ENCODE measurements at places on chromosomes 6 and 20.

- no peak for DNase-seq
Observed at GRCh38 chr6:168122011-168122410, 43.0 kb upstream of the FRMD1 start.

DNA sequence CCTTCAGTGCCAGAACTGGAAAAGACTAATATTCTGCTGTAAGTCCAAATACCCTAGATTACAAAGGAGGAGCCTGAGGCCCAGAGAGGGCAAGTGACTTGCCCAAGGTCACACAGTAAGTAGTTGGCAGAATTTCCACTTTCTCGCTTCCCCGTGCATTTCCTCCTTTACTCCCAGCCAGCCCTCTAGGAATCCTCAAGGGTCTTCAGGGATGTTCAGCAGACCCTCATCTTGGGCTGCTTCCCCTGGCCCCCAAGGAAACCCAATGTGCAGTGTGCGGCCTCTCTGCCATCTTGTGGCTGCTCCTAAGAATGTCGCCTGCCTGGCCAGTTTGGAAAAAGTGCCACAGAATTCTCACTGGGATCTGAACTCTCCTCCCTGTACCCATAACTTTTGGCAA is 217.7 kb upstream of the LRFN2 start:
- peak; percentile 17 for DNase-seq

- DNase-seq: no peak
Observed at GRCh38 chr6:17758119-17758518, 51.4 kb upstream of the NUP153 start.

DNA sequence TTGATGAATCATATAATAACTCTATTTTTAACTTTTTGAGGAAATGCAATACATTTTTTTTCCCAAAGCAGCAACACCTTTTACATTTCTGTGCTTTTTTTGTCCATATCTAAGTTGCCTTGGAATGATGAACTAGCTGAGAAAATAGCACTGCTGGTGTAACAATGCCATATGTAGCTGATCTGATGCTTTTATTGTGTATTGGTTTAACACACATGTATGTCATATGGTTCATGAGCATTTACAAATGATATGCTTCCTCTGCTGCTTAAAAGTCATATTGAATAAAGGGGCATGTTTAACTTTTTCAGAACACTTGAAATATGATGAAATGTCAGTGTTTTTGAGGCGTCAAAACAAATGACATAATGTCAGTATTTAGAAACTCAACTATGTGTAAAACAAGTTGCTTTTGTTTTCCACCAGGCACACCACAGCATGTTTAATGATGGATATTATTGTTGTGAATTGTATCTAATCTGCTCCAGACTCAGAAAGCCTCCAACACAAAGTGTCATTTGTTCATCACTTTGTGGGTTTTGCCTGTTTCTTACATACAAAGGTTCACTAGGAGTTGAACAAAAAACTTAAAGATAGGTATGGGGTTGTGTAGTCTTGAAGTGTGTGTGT is 775.8 kb upstream of the FLRT3 start:
- DNase-seq: no peak

DNA sequence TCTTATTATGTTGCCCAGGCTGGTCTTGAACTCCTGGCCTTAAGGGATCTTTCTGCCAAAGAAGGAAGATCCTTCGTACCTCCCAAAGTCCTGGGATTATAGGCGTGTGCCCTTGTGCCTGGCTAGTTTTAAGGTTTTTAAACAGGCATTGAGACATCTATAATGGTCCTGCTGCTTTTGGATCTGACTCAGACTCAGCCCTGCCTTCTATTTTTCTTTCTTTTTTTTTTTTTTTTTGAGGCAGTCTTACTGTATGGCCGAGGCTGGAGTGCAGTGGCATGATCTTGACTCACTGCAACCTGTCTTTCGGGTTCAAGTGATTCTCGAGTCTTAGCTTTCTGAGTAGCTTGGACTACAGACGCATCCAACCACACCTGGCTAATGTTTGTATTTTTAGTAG is 73.7 kb downstream of the PHF20 start:
- no peak for DNase-seq

GRCh38 chr20:3612795-3613572 is 50.2 kb downstream of the GFRA4 start:
- DNase-seq: no peak

DNA sequence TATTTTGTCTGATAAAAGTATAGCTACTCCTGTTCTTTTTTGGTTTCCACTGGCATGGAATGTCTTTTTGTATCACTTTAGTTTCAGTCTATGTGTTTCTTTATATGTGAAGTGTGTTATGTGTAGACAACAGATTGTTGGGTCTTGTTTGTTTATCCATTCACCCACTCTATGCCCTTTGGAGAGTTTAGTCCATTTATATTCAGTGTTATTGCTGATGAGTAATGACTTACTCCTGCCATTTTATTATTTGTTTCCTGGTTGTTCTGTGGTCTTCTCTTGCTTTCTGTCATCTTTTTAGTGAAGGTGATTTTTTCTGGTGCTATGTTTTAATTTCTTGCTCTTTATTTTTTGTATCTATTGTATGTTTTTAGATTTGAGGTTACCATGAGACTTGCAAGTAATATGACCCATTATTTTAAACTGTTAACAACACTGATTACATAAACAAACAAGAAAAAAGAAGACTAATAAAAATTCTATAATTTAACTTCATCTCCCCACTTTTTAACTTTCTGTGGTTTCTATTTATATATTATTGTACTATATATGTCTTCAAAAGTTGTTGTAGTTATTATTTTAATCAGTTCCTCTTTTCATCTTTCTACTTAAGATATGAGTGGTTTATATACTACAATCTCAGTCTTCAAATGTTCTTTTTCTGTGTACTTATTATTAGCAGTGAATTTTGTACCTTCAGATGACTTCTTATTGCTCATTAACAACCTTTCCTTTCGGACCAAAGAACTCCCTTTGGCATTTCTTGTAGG is 323.4 kb downstream of the BTBD9 start:
- no peak for DNase-seq

- no peak for DNase-seq
Observed at GRCh38 chr6:144785056-144785455, 499.9 kb downstream of the UTRN start.

- no peak for DNase-seq
Observed at GRCh38 chr6:53825532-53826321, 30.9 kb downstream of the LRRC1 start.

- DNase-seq: no peak
Observed at GRCh38 chr6:3758842-3759144, 7.3 kb upstream of the PXDC1 start.

GRCh38 chr6:106702451-106703110 is 73.2 kb downstream of the QRSL1 start:
- no peak for DNase-seq

GRCh38 chr6:1136415-1136774 is 175.5 kb upstream of the FOXQ1 start:
- no peak for DNase-seq

GRCh38 chr6:39887692-39888450 is 46.4 kb downstream of the MOCS1 start:
- no peak for DNase-seq

DNA sequence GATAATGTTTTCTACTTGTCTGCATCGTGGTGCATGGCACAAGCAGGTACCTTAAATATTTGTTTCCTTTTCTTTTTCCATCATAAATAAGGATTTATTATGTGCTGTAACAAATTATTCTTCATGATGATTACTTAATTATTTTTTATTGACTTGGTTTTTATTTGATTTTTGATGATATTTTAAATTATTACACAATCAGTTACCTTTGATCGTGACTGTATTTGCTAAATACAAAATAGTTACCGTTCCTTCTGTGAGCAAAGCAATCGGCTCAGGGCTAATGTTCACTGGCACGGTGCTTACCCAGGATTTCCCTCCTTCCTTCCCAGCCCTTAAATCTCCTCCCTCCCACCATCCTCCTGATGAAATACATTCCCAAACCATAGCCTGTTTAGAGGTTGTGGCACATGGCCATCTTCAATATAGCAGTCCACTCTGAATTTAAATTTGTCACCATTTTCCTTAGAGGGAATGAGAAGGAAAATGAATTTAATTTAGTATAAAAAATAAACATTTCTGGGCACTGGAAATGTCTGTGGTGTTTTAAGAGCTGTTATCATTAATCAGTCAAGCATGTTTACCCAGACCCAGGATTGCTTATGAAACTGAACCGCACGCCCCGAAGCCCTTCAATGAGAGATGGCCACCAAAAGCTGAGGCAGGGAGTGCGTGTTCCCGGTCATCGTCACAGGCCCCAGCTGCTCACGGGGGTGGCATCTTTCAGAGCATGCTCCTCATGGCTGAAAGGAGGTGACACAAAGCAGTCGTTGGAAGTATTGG is 23.0 kb upstream of the EXOC2 start:
- no peak for DNase-seq

- no peak for DNase-seq
Observed at GRCh38 chr20:39698752-39699151, 736.6 kb downstream of the DHX35 start.

DNA sequence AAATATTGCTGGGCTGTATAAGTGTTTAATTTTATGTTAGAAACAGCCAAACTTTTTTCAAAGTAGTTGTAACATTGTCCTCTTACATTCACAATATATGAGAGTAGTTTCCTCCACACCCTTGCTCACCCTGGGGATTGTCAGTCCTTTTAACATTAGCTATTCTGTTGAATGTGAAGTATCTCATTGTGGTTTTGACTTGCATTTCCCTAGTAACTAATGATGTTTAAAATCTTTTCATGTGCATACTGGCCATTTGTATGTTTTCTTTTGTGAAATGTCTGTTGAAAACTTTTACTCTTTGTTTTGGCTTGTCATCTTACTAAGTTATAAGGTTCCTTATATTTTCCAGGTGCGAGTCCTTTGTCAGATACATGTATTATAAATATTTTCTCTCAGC is 32.9 kb downstream of the TRIM38 start:
- no peak for DNase-seq

DNA sequence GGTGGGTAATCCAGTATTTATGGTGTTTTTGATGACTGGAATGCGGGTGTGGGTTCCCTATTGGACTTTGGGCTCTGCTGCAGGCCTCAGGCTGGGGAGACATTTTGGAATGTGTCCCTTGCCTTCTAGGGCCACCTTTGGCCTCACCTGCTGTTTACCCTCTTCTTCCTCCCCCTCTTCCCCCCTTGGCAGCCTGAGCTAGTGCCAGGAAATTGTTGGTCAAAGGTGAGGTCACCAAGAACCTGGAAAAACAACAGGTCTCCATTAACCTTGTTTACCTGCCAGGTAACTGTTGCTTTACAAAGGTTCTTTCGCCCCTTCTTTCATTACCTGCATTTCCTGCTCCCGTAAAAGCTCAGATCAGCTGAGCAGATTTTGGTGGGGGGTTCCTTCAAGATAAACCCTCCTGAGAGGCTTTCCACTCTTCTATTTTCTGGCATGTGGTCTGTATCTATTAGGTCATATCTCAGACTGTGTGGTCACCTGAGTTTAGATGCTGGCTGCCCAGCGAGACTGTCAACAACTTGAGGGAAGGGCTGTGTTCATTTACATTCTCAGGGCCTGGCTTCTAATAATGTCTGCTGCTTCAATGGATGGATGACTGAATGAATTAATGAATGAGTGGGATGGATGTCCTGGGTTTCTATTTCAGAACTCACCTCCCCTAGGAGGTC is 34.7 kb downstream of the VEGFA start:
- no peak for DNase-seq

GRCh38 chr6:161223646-161224045 is 50.2 kb downstream of the AGPAT4 start:
- no peak for DNase-seq

DNA sequence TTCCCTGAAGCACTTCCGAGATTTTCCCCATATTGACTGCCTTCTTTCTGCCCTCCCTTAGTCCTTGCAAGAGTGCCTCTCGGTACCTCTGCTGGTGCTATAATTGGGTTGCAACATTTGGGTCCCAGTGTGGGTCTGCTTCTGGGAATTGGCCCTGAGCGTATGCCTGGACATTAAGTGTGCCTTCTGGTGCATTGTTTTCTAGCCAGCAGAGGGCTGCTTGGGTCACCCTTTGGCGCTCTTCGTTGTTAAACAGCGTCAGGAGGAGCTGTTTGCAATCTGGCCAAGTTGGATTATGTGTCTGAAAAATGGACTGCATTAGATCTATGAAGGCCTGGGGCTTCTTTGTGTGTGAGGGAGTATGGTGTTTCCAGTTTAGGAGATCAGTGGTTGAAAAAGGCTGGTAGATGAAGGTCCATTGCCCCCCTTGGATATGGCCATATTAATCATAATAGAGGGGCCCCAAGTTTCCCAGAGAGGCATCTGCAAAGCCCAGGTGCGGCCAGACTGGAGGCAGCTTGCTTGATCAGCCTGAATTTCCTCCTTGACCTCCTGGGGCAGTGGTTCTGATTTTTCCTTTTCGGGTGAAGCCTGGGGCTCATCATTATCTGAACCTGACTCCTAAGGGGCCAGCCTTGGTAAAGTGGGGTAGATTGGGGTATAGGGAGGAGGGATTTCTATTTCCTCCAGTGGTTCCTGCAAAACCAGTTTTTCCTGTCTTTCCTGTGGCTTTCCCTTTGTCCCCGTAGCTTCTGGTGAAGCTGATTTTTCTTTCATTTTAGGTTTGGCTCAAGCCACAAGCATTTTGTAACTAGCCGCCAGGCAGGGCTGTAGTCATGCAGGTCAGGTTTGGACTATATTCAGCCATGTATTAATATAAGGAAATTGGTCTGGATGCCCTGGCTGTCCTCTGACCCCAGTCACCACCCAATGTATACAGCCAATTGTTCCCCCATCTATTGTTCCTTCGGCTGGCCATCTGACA is 85.4 kb upstream of the GPR6 start:
- DNase-seq: no peak

- DNase-seq: no peak
Observed at GRCh38 chr6:100461917-100462705, 2.6 kb downstream of the SIM1 start.

- no peak for DNase-seq
Observed at GRCh38 chr20:63129991-63130657, 85.8 kb downstream of the YTHDF1 start.

DNA sequence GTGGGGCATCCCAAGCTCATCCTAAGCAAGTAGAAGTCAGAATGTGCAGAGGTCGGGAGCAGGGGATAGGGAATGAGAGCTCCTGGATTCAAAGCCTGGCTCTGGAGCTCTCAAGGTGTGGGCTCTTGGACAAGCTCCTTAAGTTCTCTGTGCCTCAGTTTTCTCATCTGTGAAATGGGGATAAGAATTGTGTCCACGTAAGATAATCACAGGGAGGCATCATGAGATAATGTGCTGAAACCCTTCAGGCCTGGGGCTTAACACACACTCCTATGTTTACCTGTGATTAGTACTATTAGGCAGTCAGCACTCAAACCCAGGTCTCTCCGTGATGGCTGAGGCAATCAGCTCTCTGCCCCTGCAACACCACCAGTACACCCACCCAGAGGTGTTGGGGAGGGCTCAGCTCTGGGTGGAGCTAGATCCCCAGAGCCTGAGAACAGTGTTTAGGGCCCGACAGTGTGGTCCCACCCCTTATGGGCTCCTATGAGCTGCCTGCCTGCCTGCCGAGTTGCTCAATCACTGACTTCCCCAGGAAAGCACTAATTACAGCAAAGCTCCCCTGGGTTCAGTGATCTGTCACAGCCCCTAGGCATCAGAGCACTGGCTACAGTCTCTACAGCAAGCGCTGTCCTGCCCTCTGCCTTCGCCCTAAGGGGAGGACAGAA is 6.3 kb upstream of the SIRPA start:
- DNase-seq: no peak

GRCh38 chr6:140193269-140193668 is 818.8 kb upstream of the CITED2 start:
- no peak for DNase-seq

- no peak for DNase-seq
Observed at GRCh38 chr6:98932381-98932780, 15.4 kb downstream of the FBXL4 start.

All from HEK293T (cell line).